Effector CD4-positive, alpha-beta T cell (primary cell): ENCODE measurements at places on chromosomes 7 and 10.

DNA sequence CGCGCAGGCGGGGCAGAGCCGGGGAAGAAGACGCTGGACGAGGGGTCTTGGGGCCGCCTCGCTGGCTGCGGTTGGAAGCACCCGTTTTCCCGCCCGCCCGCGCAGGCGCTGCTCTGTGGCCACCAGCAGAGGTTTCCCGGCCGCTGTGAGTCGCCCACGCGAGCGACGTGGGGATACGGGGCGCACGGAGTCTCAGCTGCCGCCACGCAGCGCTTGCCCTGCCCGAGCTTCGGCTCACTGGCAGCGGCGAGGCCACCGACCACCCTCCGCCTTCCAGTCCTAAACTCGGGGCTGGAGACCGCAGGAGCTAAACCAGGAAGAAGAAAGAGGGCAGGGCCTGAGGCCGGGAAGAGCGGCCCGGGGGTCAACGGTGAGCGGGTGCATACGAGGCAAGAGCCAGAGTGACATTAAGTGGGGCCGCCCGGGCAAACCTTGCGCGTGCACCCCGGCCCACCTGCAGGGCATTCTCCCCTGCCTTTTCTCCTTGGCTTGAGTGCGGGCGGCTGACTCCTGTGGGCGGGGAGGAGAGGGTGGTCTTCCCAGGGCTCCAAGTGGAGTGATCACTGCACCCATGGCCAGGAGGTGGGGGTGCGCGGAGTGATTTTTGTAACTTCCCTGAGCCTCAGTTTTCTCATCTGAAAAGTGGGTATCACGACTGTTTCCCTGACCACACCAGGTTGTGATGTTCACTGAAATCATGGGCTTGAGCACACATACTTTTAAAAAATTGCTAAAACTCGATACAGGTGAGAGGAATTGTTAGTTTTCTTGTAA, 7.1 kb upstream of the EMX2 start:
- no peak for DNase-seq

- no peak for DNase-seq
Observed at GRCh38 chr10:106682175-106682574, 482.3 kb downstream of the SORCS1 start.

- DNase-seq = no peak
Observed at GRCh38 chr7:101333912-101334311, 12.3 kb upstream of the IFT22 start.

DNA sequence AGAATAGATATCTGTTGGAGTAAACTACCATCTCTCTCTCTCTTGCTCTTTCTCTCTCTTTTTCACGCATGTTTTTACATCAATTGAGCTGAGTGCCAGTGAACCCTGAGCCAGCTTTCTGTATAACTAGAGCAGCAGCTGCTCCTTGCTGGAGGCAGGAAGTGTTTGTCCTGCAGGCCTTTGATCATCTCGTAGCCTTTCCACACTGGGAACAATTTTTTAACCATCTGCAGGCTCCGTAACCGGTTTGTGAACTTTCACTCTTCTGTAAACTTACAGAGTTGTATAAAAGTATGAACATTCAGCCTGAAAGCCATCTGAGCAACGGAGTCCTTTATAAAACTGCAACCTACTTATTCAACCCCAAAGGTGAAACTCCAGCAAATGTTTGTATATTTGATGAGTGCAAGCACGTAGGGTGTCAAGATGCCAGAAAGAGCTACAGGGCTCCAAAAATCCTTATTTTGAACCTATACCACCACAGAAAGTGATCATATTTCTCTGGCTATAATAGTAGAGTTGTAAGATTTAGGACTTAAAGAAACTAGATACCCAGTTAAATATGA, 162.8 kb upstream of the NFE2L3 start:
- no peak for DNase-seq

- no peak for DNase-seq
Observed at GRCh38 chr7:38199154-38199553, 21.1 kb downstream of the STARD3NL start.

DNA sequence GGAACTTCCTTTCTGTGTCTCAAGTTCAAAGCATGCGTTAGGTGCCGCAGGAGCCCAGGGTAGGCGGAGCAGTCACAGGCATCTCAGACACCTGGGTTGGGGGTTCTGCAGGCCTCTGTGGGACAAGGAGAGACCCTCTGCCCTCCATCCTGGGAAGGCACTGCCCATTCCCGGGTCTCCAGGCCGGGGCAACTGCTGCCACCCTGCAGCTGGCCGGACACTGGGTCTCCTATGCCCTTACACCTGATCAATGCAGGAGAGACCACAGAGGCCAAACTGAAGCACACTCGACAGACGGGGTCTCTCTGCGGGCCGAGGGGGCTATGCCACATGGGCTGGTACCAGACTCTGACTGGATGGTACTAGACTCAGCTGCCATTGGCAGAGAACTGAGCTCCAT, 36.9 kb downstream of the YKT6 start:
- no peak for DNase-seq
